ENCODE measurements at places on chromosomes 12 and 14. TPM values are rescaled to one million over a fixed set of nuclear protein-coding genes. Genes with fewer than 3 reads are reported as not detected.

DNA sequence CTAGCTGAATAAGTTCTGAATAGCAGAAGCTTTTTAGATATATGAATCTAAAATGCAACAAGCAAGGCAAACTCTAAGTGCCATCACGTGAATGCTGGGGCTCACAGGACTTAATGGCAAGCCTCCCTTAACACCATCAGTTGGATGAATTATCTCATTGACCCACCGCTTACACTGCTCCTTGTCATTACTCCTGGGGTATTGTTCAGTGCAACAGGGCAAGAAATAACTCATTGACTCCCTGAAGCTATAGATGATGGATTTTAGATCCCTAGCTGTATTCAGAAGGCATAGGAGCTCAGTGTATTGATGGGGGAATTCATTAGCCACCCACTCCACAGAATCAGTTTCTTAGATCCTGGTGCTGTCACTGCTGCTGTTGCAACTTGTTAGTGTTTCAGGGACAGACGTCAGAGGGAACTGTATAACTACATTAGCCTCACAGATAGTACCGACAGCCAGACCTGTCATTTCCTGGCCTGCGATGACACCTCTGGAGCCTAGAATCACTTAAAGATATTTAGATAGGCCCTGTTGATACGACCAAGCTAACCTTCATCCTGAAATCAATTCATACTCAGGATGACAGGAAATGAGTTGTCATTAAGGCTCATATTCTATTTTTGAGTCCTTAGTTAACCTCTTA, 735.3 kb downstream of the DIO2 start:
- DNase-seq: no peak

DNA sequence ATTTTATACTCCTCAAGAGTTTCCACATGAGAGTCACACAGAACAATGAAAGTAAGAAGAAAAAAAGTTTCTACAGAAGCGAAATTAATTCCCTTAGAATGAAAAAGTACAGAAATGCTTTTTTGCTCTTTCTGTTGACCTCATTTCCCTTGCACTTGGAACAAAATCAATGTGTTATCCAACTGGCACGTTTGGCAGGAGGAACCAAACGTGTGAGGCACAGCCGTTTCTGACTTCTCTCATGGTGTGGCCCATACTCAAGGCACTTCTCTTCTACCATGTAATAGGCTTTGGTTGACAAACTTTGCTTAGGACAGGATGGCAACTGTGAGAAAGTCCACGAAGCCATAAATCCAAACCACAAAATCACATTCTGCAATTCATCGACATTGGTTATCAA, 297.0 kb downstream of the FUT8 start:
- no peak for DNase-seq

- no peak for DNase-seq
Measured at GRCh38 chr14:70265422-70265821, 76.7 kb upstream of the SLC8A3 start.

DNA sequence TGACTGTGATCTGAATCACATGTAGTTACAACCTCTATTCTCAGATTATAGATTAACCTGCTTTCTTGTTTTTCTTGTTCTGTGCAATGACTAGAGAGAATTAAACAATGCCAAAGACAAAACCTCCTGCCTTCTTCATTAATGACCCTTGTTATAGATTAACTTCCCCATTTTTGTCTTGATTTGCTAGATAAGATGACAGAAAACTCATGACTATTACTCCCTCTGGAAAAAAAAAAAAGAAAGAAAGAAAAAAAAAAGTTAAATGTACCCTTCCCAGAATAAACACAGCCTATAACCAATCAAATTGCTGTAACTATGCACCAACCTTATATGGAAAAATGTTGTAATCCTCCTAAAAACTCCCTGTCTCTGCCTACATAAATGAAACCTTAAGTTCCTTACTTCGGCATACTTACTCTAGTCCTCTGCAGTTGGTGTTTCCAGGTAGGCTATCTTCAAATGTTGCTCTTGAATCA, 41.1 kb upstream of the PCED1B start:
- DNase-seq: no peak

DNA sequence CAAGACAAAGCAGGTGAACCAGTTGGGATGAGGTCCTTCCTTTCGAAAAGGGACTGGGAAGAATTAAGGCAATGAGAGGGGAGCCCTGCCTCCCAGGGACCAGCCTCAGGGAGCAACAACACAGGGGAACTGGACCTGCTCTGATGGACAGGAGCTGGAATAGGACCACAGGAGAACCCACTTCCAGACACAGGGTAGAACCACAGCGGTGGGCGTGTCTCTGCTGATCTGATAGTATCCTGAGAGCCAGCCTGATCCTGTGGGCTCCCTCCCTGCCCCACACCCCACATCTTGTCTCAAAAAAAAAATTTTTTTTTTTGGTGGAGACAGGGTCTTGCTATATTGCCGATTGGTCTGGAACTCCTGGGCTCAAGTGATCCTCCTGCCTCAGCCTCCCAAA, 13.6 kb upstream of the PLEK2 start:
- DNase-seq: no peak

DNA sequence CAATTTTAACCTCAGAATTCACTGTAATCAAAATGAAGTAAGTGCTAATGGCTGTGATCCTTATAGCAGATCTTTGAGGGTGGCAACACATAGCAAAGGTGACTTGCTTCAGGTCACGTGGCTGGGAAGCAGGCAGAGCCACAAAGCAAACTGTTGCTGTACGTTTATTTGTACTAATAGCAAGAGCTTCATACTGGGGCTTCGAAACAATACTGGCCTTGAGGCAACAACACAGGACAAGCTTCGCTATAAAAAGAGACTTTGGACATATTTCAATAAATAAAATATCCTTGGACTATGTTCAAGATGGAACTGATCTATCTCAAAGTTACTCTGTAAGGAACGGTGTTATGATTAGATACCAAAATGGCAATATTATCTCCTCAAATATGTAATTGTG, 44.6 kb downstream of the MSRB3 start:
- no peak for DNase-seq

ESPL1 gene
- 0.97 TPM for total RNA-seq

Data from Right ventricle myocardium inferior (tissue), 1 donor.